CD4-positive, CD25-positive, alpha-beta regulatory T cell (primary cell): ENCODE measurements at places on chromosomes 1 and 21. TPM values are rescaled to one million over a fixed set of nuclear protein-coding genes. Genes with fewer than 3 reads are reported as not detected.

Gene C8A
- total RNA-seq = not detected

Gene CLIC6
- total RNA-seq = not detected

Gene IER5
- total RNA-seq = 81.8 TPM

DNA sequence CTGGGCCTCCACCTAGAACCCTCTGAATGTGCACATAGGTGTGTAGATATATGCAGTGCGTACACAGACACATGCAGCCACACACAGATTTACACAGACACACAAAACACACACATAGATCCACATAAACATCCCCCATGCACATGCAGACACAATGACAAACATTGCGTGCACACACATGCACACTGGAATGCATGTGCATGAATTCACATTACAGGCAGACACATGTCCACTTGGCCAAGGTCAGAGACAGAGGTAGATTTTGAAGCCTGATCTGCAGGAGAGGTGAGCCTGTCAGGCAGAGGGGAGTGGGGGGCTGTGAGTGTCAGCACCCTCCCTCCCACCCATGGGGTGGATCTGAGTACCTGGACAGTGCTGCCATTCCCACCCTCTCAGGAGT is 338.5 kb downstream of the PTPRU start:
- DNase-seq = no peak

DNA sequence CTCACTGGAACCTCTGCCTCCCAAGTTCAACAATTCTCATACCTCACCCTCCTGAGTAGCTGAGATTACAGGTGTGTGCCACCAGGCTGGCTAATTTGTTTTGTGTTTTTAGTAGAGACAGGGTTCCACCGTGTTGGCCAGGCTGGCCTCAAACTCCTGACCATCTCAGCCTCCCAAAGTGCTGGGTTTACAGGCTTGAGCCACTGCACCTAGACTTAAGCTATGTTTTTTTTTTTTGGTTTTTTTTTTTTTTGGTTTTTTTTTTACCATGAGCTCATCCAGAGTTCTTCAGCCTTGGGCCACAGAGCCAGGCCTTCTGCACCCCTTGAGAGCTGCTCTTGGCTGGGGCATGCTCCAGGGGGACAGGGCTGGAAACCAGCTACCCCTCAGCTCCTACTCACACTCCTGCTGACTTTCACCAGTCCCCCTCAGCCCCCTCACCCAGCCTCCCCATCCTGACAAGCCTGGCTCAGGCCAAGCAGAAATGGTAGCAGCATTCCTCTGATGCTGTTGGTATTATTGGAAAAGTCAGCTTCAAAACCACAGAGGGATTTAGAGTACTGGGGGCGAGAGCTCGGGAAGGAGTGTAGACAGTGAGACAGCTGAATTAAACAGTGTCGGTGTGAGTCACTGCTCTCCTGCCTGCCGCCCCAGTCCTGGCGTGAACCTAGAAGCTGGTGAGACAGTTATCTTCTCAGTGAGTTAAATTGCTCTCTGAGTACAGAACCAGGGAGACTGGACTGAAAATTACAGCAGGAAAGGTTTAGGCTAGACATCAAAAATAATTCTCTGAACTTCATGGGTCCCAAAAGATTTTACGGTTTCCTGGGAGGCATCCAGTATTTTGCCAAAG is 63.7 kb downstream of the NAV1 start:
- DNase-seq = no peak

- peak; percentile 4 for DNase-seq
Measured at GRCh38 chr1:172581779-172582178, 48.8 kb downstream of the SUCO start.

- DNase-seq = no peak
Measured at GRCh38 chr1:246724731-246725095, 504 bp downstream of the SCCPDH start.

- DNase-seq = no peak
Measured at GRCh38 chr1:67830928-67831830, 2.1 kb downstream of the GNG12 start.
